ENCODE measurements at places on chromosomes 12 and 14.

GRCh38 chr14:81157431-81157830 is 63.3 kb downstream of the GTF2A1 start:
- DNase-seq = no peak

- DNase-seq = no peak
Measured at GRCh38 chr12:87704374-87704773, 324.8 kb downstream of the C12orf50 start.

DNA sequence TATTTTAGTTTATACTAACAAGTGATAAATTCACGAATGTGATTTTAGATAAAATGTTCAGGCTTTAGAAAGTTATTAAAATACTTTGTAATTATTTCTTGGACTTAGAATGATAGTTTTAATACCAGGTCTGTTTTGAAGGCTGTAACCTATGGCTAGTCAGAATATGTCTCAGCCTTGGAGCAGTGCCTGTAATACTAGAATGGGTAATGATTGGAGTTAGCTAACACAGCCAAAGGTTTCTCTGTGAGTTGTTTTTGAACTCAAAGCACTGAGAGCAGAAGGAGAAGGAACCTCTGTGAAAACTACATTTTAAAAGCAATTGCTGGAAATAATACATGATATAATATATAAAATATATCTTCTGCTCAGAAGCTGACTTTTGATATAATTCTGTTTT is 110.1 kb downstream of the TMEM117 start:
- no peak for DNase-seq

DNA sequence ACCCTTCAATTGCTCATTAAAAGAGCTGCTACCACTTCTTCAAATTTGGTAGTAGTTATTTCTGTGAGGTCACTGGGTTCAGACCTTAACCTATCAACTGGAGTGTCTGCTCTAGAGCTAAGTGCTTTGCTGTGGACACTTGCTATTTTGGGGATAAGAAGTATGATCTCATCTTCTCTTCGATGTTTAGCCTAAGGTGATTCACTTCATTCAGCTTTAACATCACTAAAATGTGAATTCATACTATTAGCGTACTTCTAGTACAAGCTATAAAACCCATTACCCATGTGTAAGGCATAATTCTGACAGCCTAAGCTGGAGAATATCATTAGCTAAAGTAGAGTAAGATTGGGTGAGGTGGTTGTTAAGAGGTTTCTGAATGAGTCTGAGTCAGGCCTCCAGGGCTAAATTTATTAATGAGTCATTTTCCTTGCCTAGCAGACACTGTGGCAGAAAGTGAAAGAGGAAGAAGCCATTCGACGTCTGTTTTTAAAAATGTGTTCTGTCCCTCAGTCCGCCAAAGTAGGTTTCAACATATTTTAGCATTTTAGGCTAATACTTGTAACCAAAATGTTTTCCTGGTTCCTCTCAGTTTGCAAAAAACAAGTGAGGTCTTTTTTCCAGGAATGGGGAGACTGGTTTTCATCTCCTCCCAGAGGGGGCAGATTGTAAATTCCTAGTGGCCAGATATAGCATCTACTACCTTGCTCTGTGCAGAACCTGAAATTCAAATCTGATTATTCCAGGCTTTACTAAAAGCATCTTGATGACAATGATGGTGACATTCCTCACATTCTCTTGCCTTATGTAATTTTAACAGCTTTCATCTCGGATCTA is 103.6 kb downstream of the SSPN start:
- DNase-seq = peak; percentile 90

DNA sequence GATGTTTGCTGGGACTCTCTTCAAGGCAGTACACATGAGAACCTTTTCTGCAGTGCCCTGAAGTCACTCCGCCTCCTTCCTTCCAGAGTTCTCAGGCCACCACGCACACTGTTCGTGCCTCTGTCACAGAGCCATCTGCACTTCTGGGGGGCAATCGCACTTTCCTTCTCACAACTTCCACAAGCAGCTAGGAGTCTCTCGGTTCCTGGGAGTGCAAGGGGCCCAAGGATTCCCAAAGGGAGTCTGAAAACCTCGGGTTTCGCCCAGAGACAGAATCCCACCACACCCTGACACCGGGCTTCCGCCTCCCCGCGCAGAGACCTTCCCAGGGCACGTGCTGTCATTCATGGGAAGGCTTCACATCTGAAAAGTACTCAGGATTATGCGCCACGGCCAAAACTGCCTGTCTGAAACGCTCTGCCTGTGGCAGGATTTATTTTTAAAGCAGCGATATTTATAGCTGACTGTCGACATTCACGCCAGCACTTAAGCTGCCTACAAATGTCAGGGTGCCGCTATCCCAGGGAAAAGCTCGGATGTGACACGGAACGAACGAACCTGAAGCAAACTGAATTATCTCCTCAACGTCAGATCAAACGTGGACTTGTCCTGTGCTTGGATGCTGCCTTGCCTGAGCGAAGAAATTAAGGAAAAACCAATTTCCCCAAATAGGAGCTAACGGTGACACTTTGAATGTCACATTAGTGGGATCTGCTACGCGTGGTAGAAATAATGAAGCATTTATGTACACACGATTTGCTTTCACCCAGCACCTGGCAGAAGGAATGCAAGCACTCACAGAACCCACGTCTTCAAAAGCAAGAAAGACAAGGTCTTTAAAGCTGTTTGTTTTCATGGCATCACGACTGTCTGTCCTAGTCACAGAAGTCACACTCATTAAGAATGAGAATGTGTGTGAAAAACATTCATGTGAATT is 154.0 kb downstream of the PIWIL1 start:
- no peak for DNase-seq

DNA sequence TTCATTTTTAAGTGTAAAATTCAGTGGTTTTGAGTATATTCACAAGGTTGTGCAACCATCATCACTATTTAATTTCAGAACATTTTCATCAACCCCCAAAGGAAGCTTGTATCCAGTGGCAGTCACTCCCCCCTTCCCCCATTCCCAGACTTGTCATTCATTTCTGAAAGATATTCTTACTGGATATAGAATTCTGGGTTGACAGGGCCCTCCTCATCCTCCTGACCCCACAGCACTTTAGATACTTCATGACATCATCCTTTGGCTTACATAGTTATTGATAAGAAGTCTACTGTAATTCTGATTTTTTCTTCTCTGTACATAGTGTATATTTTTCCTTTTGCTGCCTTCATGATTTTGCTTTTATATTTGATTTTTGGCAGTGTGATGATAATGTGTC is 8.8 kb upstream of the ADGRD1 start:
- DNase-seq = no peak

GRCh38 chr12:79194595-79194994 is 330.0 kb downstream of the SYT1 start:
- no peak for DNase-seq

GRCh38 chr12:104049903-104050356 is at the start of gene GLT8D2:
TSS of gene GLT8D2 (minus strand) at chr12:104050187. CDS start at chr12:104019648, 30,539 bp downstream.
- DNase-seq = no peak

DNA sequence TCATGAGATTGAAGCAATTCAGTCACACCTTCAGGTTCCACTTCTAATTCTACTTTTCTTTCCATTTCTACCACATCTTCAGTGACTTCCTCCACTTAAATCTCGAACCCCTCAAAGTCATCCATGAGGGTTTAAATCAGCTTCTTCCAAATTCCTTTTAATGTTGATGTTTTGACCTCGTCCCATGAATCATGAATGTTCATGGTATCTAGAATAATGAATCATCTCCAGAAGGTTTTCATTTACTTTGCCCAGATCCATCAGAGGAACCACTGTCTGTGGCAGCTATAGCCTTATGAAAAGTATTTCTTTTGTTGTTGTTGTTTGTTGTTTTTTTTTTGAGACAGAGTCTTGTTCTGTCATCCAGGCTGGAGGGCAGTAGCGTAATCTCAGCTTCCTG is 7.6 kb downstream of the RXYLT1 start:
- no peak for DNase-seq

DNA sequence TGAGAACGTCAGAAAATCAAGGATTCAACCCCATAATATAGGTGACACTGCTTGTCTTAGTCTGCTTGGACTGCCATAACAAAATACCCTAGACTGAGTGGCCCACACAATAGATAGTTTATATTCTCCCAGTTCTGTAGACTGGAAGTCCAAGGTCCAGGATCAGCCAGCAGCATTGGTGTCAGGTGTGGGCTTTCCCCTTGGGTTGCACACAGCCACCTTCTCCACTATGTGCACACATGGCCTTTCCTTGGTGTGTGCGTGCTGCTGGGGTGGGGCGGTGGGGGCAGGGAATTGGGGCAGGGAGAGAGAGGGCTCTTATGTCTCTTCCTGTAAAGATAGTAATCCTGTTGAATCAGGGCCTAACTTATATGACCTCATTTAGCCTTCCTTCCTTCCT is 106.4 kb downstream of the SLC25A47 start:
- no peak for DNase-seq

DNA sequence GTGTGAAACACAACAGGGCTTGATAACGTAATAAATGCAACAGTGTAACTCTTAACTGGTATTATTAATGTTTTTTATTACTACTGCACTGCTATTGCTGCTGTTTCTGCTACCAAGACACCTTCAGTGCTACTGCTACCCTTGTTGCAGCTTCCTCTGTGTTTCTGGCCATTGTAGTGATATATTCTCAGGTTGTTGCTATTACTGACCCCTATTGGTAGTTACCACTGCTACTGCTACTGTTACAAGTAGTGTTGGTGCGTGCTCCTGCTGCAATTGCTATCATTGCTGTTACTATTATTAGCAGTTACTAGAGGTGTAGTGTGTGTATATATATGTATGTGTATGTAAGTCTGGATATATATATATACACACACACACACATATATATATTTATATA is 87.2 kb upstream of the PTPRB start:
- DNase-seq = peak; percentile 24

DNA sequence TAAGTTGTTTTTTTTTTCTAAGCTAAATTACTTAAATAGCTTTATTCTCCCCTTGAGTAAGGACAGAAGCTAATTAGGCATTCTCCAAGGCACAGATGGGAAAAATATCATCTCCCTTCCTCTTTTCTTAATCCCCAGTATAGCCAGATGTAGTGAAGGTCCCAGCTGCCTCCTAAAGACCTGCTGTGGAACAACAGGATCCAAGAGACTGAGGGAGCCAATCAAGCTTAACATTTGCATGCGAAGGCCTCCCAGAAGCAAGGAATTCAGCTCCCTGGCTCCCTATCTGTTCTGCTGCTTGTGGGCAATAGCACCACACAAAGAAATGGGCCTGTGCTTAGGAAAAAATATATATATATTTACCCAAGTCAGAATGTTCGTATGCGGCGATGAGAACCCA is 255.2 kb downstream of the SYT1 start:
- no peak for DNase-seq

- no peak for DNase-seq
Measured at GRCh38 chr14:104126753-104127152, 11.6 kb upstream of the KIF26A start.

GRCh38 chr14:43249591-43249990 is 1257.5 kb downstream of the FSCB start:
- no peak for DNase-seq

GRCh38 chr12:27191531-27191930 is 52.6 kb upstream of the STK38L start:
- DNase-seq = no peak

GRCh38 chr14:96090441-96091148 is 51.4 kb downstream of the C14orf132 start:
- no peak for DNase-seq

GRCh38 chr12:24479131-24479530 is 469.8 kb downstream of the BCAT1 start:
- no peak for DNase-seq

DNA sequence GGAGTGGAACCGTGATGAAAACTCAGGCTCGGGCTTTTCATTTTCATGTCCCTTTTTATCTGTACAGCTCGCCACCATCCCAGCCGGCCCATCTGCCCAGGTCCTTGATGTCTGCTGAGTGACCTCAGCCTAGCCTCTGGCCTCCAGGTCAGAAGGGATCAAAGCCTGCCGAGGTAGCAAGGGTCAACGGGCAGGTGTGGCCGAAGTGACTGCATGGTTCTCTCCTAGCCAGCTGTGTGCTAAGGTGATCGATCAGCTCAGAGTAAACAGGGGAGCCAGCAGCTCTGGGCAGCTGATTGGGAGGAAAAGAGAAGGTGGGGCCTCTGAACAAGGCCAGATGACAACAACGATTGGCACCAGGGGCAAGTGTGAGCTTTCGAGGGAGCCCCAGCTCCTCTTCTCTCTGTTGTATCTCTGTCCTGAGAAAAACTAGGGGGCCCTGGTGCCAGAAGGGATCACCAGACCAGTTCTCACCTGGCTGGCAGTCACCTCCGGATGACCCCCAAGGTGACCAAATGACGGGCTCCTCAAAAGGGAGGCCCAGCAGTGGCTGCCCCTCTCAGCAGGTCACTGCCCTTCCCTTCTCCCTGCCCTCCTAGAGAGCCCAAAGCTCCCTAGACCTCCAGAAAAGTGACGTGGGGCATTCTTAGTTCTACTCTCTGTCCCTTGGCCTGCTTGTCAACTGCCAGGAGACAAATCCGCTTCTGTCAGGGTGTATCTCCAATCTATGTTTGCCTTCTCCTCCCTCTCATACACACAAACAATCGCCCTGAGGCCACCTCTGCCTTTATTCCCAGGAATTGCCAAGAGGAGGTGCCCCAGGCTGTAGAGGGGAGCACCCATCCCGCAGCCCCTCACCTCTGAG is 3.4 kb downstream of the SLC6A12 start:
- no peak for DNase-seq

- DNase-seq = no peak
Measured at GRCh38 chr12:9372202-9372601, 164.0 kb upstream of the PZP start.

DNA sequence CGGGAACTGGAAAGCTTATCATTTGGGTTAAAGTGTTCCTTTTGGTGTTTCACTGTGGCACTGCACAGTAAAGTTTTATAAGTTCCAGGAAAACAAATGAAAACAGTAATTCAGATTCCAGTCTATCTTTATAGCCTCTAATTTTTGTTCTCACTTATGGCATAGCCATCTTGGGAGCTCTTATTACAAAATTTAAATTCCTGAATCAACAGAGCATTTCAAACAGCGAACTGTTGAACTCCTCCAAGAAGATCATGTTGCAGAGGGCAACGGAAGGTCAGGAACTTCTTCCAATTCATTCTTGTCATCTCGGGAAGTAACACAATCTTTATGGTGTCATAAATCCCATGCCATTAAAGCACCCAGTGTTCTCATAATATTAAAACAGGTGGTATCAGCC is 229.1 kb downstream of the KCNC2 start:
- DNase-seq = no peak

DNA sequence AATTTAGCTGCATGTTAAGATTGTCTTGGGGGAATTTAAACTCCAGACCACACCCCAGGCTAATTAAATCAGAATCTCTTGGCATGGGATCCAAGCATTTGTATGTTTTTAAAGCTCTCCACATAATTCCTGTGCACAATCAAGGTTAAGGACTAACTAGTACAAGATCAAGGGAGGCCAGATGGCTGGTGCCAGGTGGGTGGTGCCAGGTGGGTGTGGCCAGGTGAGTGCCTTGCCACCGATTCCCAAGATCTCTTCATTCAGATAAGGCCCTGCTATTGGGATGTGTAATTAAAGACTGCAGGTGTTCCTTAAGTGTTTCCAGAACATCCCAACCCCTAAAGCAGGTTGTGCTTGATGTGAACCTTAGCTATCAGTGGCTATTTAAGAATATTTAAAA is 75.1 kb downstream of the NRXN3 start:
- DNase-seq = no peak

- peak; percentile 76 for DNase-seq
Measured at GRCh38 chr12:43338848-43339526, 213.0 kb downstream of the ADAMTS20 start.

GRCh38 chr12:110563702-110564470 is 19.2 kb downstream of the PPTC7 start:
- no peak for DNase-seq

- no peak for DNase-seq
Measured at GRCh38 chr12:42370013-42370412, 44.0 kb downstream of the PPHLN1 start.
